Activated T-helper 17 cell treated with anti-CD3 and anti-CD28 coated beads, Interleukin-2, amount 50 U/mL, for 72 hours (primary cell): ENCODE measurements at places on chromosomes 16 and 17. TPM values are rescaled to one million over a fixed set of nuclear protein-coding genes. Genes with fewer than 3 reads are reported as not detected.
A peak's percentile ranks its signal among the peaks of the same experiment; 100 is the strongest.

- no peak for ATAC-seq
These were observed 24.1 kb downstream of the SEC14L5 start for GRCh38 chr16:4982056-4982867.

- no peak for ATAC-seq
These were observed 13.0 kb upstream of the PHLPP2 start for GRCh38 chr16:71737501-71737900.

DNA sequence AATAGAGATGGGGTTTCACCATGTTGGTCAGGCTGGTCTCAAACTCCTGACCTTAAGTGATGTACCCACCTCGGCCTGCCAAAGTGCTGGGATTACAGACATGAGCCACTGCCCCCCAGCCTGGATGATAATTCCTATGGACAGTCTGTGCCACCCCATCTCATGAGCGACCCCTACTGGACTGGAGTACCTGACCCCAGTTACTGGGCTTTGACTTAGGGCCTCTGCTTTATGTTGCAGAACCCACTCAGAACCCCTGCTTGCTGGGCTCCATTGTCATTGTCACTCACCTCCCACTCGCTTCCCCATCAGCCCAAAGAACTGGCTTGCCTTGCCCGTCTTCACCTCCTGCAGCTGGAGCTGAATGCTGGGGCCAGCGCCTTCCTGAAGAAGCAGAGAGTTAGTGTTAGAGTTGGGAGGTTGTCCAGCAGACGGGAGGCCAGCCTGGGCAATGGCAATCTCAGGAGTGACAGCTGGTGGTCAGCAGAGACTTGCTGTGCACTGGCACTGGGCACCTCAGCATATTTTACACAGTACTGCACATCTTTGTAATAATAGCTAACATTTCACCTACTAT is 4.0 kb downstream of the TAC4 start:
- no peak for ATAC-seq

DNA sequence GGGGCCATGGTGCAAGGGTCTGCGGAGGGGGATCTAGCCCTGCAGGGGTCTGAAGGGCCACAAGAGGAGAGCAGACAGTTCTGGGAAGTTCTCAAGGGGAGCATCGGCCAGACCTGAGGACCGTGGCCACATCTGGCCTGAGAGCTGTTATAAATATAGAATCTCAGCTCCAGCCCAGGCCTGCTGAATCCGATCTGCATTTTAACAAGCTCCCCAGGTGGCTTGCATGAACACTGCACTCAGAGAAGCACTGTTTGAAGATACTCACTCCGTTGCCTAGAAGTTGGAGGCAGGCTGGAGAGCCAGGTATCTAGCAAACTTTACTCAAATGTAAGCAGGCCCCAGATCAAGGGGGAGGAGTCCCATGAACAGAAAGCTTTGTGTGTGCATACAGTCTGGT is 61.3 kb downstream of the NKD1 start:
- no peak for ATAC-seq

- ATAC-seq: peak; percentile 76
These were observed 1.9 kb upstream of the YBX2 start for GRCh38 chr17:7296189-7296861.

- ATAC-seq: no peak
These were observed 961 bp downstream of the FGF11 start for GRCh38 chr17:7440113-7440833.

GRCh38 chr17:61786088-61786487 is 77.2 kb downstream of the BRIP1 start:
- ATAC-seq: no peak

DNA sequence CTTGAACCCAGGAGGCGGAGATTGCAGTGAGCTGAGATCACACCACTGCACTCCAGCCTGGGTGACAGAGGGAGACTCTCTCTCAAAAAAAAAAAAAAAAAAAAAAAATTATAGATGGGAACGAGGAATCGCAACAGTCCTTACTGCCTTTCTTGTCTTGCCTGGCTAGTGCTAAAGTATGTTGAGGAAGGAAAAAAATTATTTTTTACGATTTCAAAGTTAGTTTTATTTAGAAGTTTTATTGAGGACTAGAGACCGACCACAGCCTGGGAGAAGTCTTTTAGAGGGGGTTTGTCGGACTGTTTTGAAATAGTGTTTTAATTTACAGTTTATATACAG is 15.8 kb upstream of the DNAH17 start:
- ATAC-seq: no peak

DNA sequence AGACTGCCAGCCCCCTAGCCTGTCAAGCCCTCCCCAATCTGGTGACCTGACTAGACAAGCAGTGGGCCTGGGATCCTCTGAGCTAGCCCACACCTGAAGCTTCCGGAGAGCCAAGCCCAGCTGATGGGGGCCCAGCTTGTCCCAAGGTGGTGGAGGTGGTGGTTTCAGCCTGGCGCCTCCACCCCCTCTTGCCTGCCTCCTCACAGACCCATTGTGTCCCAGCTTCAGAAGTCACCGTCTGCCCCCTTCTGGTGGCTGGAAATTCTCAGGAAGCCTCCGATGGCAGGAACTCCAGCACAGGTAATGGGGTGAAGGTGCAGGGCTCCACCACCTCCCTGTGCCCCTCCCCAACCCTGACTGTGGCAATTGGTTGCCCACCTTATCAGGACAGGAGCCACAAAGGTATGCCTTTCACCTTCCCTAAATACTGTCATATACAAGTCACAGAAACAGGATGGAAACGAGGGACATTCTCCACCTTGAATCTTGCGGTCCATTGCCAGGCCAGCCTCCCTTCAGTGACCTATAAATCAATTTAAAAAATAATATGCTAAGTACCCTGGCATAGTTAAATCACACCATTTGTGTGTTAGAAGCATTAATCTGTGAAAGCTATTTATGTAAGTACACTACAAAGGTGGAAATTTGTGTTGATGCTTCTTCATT is 66.0 kb upstream of the ZNF423 start:
- peak; percentile 18 for ATAC-seq

Gene GCGR
- not detected for total RNA-seq

Gene HOXB2
- 15.3 TPM for total RNA-seq

Gene SPIRE2
- 4.3 TPM for total RNA-seq

Gene PRSS8
- total RNA-seq: not detected
